CD4-positive, CD25-positive, alpha-beta regulatory T cell (primary cell): ENCODE measurements at places on chromosomes 3 and 15. TPM values are rescaled to one million over a fixed set of nuclear protein-coding genes. Genes with fewer than 3 reads are reported as not detected.

The CDAN1 gene
- 26.9 TPM for total RNA-seq

The CD200 gene
- 2.8 TPM for total RNA-seq

The ATP13A4 gene
- total RNA-seq: 1.6 TPM

- DNase-seq: peak; percentile 12
- H3K27ac ChIP-seq: no peak overlapping the region
- H3K27me3 ChIP-seq: no peaks in the 10 kb centered on the region
- H3K36me3 ChIP-seq: no peaks in the 10 kb centered on the region
- no peak overlapping the region for H3K4me3 ChIP-seq
- H3K4me1 ChIP-seq: no peaks in the 10 kb centered on the region
Observed at GRCh38 chr15:79769069-79769481, 127.7 kb downstream of the MTHFS start.

- no peaks in the 10 kb centered on the region for H3K36me3 ChIP-seq
- DNase-seq: no peak
- H3K4me1 ChIP-seq: peaks cover 4% of the 10 kb centered on the region
Observed at GRCh38 chr3:47374587-47374986, 6.2 kb upstream of the PTPN23 start.

DNA sequence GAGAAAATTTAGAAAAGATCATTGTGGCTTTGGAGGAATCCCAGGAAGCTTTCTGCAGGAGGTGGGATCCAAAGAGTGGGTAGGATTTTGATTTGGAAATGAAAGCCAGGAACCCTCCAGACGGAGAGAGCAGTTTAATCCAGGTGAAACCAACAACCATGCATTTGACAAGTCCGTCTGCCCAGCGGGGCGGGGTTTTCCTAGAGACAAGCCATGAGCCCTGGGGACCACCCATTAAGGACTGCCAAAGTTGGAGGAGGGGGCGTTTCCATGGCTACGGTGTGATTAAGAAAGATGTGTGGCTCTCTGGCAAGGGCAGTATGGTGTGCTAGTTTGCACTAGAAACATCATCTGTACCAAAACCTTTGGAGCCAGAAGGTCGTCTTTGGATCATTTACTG is 53.4 kb downstream of the SRGAP3 start:
- no peaks in the 10 kb centered on the region for H3K27me3 ChIP-seq
- H3K4me1 ChIP-seq: no peaks in the 10 kb centered on the region
- H3K4me3 ChIP-seq: no peak overlapping the region
- no peak overlapping the region for H3K27ac ChIP-seq
- DNase-seq: no peak

DNA sequence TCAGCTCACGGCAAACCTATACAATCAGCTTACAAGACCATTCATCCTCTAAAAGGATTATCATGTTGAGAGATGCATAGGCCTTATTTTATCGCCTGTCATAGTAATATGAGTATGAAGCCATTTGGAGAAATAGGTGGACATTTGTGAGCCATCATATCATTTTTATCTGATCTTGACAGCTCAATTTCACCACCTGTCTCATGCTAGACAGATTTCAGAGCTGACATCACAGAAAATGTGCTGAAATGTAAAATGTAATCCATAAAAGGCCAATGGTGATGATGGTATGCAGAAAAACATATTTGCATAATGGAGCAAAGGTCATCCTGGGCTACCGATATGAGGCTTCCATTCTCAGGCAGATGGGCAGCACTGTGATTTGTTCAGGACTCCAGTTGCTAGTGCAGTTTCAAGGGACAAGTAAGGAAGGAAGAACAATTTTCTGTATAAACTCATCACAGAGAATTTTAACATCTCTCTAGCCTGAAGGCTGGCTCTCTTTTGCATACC is 221.5 kb downstream of the ULK4 start:
- no peak for DNase-seq
- no peaks in the 10 kb centered on the region for H3K27me3 ChIP-seq
- no peak overlapping the region for H3K27ac ChIP-seq

DNA sequence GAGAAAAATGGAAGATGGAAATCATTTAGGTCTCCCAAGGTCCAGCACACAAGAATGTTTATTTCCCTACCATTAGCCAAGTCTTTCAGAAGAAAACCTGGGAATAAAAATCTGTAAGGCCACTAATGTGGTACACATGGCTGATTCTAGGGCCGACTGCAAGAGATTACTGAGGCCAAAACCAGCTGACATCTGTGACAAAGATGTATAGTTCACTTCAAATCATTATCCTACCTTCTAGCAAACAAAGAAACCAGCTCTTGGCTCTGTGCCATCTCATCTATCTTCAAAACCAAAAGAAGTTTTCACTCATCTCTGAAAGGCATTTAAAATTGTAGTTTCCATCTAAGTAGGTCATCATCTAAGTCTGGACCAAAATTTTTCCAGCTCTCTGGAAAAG is 43.9 kb downstream of the ERC2 start:
- H3K4me1 ChIP-seq: no peaks in the 10 kb centered on the region
- H3K27me3 ChIP-seq: no peaks in the 10 kb centered on the region
- no peak overlapping the region for H3K4me3 ChIP-seq
- no peak overlapping the region for H3K27ac ChIP-seq
- no peak for DNase-seq

GRCh38 chr3:99873269-99874102 is 55.8 kb downstream of the CMSS1 start:
- H3K27me3 ChIP-seq: peaks cover 12% of the 10 kb centered on the region
- no peak overlapping the region for H3K4me3 ChIP-seq
- H3K36me3 ChIP-seq: no peaks in the 10 kb centered on the region
- DNase-seq: no peak
- H3K27ac ChIP-seq: no peak overlapping the region

DNA sequence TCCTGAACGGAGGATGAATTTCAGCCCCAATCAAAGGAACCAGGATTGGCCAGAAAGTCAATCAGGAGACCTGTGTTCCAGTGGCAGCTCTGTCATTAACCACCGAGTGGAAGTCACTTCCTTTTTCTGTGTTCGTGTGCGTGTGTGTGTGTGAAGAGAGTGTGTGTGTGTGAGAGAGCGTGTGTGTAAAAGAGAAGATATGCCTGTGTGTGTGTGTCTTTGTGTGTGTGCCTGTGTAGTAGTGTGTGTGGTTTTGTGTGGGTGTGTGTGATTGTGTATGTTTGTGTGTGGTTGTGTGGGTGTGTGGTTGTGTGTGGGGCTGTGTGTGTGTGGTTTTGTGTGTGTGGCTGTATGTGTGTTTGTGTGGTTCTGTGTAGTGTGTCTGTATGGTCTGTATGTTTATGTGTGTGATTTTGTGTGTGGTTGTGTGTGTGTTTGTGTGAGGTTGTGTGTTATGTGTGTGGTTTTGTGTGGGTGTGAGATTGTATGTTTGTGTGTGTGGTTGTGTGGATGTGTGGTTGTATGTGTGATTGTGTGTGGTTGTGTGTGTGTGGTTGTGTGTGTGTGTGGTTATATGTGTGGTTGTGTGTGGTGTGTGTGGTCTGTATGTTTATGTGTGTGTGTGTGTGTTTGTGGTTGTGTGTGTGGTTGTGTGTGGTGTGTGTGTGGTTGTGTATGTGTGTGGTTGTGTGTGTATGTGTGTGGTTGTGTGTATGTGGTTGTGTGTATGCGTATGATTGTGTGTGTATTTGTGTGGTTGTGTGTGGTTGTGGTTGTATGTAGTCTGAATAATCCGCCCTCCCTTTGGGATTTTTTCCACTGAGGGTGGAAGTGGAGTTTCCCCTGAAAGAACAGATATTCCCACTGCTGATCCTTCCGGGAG is 314.4 kb downstream of the SHQ1 start:
- H3K27ac ChIP-seq: no peak overlapping the region
- H3K4me1 ChIP-seq: no peaks in the 10 kb centered on the region
- peaks cover 5% of the 10 kb centered on the region for H3K27me3 ChIP-seq
- no peaks in the 10 kb centered on the region for H3K36me3 ChIP-seq
- DNase-seq: no peak
- H3K4me3 ChIP-seq: no peak overlapping the region

DNA sequence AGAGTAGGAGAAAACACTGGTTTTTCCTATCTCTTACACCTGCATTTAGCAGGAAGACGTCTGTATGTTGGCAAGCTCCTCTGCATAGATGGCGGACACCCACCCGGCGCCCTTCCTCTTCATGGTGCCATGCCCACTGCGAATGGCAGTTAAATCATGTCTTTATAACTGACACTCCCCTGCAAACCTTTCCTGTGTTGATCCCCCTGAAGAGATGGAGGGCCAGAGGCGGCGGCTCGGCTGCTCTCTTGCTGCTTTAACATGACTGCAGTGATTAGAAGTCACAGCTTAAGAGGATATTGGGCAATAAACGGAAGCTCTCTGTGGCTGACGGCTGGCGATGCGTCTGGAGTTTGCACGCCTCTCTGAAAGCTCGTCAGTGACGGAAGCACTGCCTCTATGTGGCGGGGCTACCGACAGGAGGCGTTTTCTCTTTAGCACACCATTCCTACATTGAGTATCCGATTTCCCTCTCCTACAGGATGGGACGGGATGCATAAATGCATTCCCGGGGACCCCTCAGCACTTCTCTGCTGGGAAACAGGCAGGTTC is 25.5 kb upstream of the SNRPA1 start:
- peak overlapping the region; percentile 62 for H3K4me3 ChIP-seq
- DNase-seq: peak; percentile 92
- peaks cover 9% of the 10 kb centered on the region for H3K4me1 ChIP-seq
